ENCODE measurements at places on chromosomes 12 and 14. TPM values are rescaled to one million over a fixed set of nuclear protein-coding genes. Genes with fewer than 3 reads are reported as not detected.

DNA sequence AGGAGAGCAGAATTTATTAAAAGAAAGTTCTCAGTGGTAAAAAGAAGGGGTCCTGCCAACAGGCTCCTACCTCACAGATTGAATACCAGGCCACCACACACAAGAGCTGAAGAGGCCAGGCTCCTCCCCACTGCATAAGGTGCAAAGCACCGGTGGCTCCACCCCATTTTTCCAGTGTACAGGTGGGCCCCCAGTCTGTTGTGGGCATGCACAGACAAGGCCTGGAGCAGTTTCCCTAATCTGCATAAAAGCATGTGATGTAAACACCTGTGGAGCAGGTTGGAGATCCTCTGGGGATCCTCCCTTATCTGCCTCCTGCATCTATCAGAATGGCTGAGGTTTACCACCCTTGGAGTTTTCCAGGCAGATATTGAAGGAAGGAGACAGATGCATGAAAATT, 45.7 kb upstream of the PDZRN4 start:
- H3K27me3 ChIP-seq: no peaks in the 10 kb centered on the region
- no peaks in the 10 kb centered on the region for H3K4me1 ChIP-seq

DNA sequence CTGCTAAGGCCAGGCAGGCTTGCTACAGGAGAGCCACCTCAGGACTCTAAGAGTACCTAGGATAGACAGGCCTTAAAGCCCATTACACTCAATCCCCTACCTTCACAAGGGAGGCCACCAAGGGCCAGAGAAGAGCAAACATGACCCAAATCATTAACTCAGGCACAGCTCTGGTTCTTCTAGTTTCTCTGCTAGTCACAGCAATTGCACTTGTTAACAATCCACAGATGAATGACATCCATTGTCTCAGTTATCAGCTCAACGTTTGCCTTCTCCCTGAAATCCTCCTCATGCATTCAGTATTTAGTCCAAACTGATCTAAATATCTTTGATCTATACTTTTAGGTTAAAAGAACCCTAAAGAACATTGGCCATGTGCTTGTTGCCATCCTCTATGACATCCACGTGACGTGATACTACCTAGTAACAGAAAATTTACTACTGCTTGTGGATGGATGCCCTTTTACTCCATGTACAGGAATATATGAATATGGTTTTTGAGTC, 164.5 kb downstream of the STXBP6 start:
- H3K27ac ChIP-seq: no peak overlapping the region
- no peak overlapping the region for H3K4me3 ChIP-seq
- H3K4me1 ChIP-seq: no peaks in the 10 kb centered on the region
- H3K27me3 ChIP-seq: peaks cover 8% of the 10 kb centered on the region

GRCh38 chr12:128933926-128934325, 80.6 kb downstream of the GLT1D1 start:
- H3K36me3 ChIP-seq: no peaks in the 10 kb centered on the region
- no peak for DNase-seq
- peaks cover 3% of the 10 kb centered on the region for H3K4me1 ChIP-seq
- H3K4me3 ChIP-seq: no peak overlapping the region

DNA sequence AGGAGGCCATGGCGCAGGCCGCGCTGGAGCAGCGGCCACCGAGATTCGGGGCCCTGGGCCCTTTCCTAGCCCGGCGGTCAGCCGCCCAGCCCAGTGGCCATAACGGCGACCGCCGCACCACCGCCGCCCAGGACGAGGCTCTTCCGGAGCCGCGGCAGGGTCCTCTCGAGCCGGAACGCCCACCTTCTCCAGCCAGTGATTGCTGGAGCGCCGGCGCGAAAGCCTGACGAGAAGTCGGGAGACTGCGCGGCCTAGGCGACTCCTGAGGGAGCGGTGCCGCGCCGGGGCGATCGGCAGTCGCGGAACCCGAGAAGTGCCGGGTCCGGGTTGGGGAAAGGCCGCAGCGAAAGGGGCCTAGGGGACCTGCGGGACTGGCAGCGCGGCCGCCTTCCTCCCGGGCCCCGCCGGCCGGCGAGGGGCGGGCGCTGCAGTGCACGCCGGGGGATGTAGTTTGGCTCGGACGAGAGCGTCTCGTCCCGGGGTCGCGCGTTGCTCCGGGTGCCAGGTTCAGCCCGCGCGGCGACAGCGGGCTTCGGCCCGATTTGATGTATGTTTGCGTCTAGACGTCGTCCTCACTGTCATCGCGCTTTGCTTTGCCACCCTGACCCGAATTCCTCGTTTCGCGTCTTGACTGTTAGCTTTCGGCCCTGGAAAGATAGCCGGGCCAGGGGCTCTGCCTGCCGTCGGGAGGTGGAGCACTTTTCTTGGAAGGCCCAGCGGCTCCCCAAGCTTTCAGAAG, at the start of gene VTI1B:
VTI1B (minus strand) TSS at position 153 of the 739 bp plus-strand sequence; CDS start at position 10, 143 bp downstream.
- H3K36me3 ChIP-seq: peaks cover 13% of the 10 kb centered on the region
- H3K4me3 ChIP-seq: peak within 1 kb of the TSS; percentile 85
- DNase-seq: peak; percentile 73
- H3K4me1 ChIP-seq: peaks cover 38% of the 10 kb centered on the region
- H3K27me3 ChIP-seq: no peaks in the 10 kb centered on the region

DNA sequence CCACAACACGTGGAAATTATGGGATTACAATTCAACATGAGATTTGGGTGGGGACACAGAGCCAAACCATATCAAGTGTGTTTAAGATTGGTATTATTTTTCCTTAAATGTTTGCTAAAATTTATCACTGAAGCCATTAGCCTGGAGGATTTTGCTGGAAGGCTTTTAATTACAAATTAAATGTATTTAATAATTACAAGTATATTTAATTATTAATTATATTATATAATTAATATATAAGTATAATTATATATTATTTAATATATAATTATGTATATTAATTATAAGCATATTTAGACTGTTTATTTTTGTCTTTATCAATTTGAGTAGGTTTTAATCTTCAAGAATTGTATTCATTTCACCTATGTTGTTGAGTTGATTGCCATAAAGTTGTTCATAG, 427.4 kb upstream of the FLRT2 start:
- H3K4me1 ChIP-seq: no peaks in the 10 kb centered on the region
- no peaks in the 10 kb centered on the region for H3K36me3 ChIP-seq
- DNase-seq: no peak
- no peak overlapping the region for H3K27ac ChIP-seq
- no peak overlapping the region for H3K4me3 ChIP-seq

DNA sequence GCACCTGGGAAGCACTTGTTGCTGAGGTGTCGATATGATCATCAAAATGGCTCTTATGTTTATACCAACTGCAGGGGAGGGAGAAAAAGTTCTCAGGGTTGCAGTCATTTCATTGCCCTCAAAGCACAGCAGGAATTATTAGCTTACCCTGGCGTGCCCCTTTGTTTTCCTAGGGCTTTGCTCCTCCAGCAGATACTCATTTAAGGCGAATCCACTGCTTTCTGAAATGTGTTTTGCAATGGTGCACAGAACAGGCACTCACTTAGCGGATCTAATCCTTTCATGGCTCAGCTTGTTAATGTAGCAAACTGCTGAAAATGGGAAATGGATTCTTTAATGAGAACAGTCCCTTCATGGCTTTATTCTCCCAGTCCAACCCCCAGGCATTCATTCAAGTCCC, 76.7 kb downstream of the NKX2-1 start:
- H3K4me1 ChIP-seq: no peaks in the 10 kb centered on the region
- H3K36me3 ChIP-seq: no peaks in the 10 kb centered on the region
- no peak for DNase-seq
- no peak overlapping the region for H3K27ac ChIP-seq
- peaks cover 12% of the 10 kb centered on the region for H3K27me3 ChIP-seq

- no peak for DNase-seq
- no peaks in the 10 kb centered on the region for H3K4me1 ChIP-seq
- H3K36me3 ChIP-seq: no peaks in the 10 kb centered on the region
- no peak overlapping the region for H3K27ac ChIP-seq
Measured at GRCh38 chr14:43258396-43258795, 1248.7 kb downstream of the FSCB start.

DNA sequence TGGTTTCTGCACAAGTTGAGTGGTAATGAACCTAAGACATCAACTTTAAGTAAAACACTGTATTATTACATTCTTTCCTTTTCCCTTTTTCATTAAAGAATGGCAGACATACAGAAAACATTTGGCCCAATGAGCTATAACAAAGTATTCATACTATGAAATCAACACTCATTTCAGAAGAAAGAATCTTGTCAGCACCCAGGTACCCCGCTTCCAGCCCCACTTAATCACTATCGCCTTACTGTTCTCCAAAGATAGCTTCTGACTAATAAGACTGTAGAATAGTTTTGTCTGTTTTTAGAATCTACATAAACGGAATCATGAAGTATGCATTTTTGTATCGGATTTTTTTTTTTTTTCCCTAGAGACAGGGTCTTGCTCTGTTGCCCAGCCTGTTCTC, 9.5 kb downstream of the CNTN1 start:
- no peak for DNase-seq
- no peaks in the 10 kb centered on the region for H3K36me3 ChIP-seq

DNA sequence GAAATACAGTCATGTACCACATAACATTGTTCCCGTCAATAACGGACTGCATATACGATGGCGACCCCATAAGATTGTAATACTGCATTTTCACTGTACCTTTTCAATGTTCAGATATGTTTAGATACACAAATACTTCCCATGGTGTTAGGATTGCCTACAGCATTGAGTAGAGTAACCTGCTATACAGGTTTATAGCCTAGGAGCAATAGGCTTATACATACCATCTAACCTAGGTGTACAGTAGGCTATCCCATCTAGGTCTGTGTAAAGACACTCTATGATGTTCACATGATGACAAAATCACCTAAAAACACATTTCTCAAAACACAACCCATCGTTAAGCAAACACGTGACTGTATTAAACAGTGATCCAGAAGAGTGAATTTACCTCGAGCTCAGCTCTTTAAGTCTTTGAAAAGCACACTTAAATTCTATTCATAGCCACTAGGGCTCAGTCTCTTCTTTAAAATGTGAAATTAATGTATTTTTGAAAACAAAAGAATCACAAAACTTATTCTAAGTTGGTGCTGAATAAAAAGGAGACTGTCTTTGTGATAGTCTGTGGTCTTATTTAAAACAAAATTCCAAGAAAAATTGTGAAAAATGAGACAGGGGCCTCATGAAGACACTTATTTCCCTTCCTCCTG, 239.1 kb upstream of the ARID2 start:
- H3K27ac ChIP-seq: no peak overlapping the region
- H3K4me3 ChIP-seq: no peak overlapping the region
- DNase-seq: no peak
- H3K4me1 ChIP-seq: no peaks in the 10 kb centered on the region
- H3K36me3 ChIP-seq: no peaks in the 10 kb centered on the region

- H3K4me1 ChIP-seq: no peaks in the 10 kb centered on the region
- no peak overlapping the region for H3K27ac ChIP-seq
- H3K4me3 ChIP-seq: no peak overlapping the region
- no peaks in the 10 kb centered on the region for H3K36me3 ChIP-seq
Measured at GRCh38 chr14:76698191-76698590, 63.1 kb upstream of the VASH1 start.

GRCh38 chr12:117778656-117779055, 190.1 kb downstream of the KSR2 start:
- no peak overlapping the region for H3K4me3 ChIP-seq
- no peaks in the 10 kb centered on the region for H3K27me3 ChIP-seq
- no peak for DNase-seq

- peaks cover 18% of the 10 kb centered on the region for H3K27me3 ChIP-seq
- no peaks in the 10 kb centered on the region for H3K36me3 ChIP-seq
- no peak for DNase-seq
- no peaks in the 10 kb centered on the region for H3K4me1 ChIP-seq
Measured at GRCh38 chr12:91335699-91336098, 153.1 kb upstream of the DCN start.

DNA sequence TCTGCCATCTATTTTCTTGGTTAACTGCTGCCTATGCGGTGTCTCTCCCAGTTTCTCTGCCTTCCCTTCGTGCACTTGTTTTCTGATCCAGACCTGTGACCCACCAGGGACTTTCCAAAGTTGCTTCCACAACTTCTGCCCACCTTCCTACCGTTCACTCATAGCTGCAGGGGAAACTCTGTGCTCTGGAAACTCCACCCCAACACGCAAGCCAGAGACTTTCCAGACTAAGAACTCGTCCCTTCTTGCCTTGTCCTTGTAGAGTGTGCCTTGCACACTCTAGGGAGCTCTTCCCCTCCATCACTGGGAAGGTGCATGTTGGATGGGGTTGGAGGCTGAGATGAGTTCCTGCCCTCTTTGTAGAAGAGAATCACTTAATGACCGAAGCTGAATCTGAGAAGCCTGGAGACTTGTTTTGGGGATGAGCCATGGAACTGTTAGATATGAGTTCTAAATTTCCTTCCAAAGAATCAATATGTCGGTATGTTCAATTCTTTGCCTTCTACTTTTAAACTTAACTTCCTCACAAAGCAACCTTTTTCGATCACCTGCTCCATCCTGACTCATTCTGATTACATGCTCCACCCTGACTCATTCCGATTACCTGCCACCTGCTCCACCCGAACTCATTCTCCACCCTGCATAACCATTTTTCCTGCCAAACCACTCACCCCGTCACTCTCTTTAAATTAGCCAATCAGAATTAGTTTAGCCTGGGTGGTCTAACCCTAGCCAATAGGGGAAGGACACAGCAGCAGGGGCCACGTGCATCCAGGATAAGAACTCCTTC, 82.1 kb upstream of the CAPRIN2 start:
- H3K36me3 ChIP-seq: no peaks in the 10 kb centered on the region
- DNase-seq: no peak
- peaks cover 13% of the 10 kb centered on the region for H3K27me3 ChIP-seq
- no peaks in the 10 kb centered on the region for H3K4me1 ChIP-seq
- no peak overlapping the region for H3K4me3 ChIP-seq

GRCh38 chr14:71486279-71486678, 445.9 kb upstream of the RGS6 start:
- H3K36me3 ChIP-seq: peaks cover 20% of the 10 kb centered on the region
- no peak overlapping the region for H3K4me3 ChIP-seq
- no peak overlapping the region for H3K27ac ChIP-seq
- H3K27me3 ChIP-seq: no peaks in the 10 kb centered on the region
- DNase-seq: no peak

DNA sequence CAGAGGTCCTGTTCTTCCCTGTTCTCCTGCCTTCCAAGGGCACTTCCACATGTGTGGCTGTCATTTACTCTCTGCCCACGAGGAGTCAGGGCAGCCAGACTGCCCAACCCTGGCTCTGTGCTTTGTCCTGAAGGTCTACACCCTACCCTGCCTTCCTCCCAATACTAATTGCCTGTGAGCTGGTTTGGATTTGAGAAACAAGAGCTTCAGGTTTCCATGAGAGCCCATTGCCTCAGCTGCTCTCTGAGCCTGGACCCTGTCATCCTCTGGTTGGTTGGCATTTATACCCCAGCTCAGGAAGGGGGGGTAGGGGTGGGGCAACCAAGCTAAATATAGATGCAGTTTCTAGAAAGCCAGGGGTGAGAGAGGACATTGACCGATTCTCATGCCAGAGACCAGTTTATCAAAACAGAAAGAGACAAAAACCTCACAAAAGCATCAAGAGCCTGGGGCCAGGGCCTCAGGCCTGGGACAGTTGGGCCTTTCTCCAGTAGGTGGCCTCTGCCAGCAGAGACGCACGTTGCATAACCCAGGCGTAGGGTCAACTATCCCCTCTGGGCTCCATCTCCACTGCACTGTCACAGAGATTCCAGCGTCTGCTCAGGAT, 34.5 kb downstream of the VDR start:
- no peak for DNase-seq
- no peaks in the 10 kb centered on the region for H3K27me3 ChIP-seq
- H3K4me3 ChIP-seq: no peak overlapping the region
- H3K27ac ChIP-seq: peak overlapping the region; percentile 50
- H3K36me3 ChIP-seq: peaks cover 32% of the 10 kb centered on the region

ACSM4 gene
- total RNA-seq: not detected

IL22 gene
- 0.42 TPM for total RNA-seq

LRR1 gene
- total RNA-seq: 53.2 TPM

DDX47 gene
- 59.0 TPM for total RNA-seq

KRT83 gene
- total RNA-seq: not detected

TAC3 gene
- 0.25 TPM for total RNA-seq

SLC2A14 gene
- total RNA-seq: 0.12 TPM

IFI27 gene
- total RNA-seq: 193 TPM

KRT3 gene
- not detected for total RNA-seq

All from activated CD4-positive, alpha-beta T cell treated with anti-CD3 and anti-CD28 coated beads, Interleukin-2, amount 10 ng/mL, durations not matched to agents 7 days and 5 days (primary cell).